ENCODE measurements at places on chromosomes 4 and X.

DNA sequence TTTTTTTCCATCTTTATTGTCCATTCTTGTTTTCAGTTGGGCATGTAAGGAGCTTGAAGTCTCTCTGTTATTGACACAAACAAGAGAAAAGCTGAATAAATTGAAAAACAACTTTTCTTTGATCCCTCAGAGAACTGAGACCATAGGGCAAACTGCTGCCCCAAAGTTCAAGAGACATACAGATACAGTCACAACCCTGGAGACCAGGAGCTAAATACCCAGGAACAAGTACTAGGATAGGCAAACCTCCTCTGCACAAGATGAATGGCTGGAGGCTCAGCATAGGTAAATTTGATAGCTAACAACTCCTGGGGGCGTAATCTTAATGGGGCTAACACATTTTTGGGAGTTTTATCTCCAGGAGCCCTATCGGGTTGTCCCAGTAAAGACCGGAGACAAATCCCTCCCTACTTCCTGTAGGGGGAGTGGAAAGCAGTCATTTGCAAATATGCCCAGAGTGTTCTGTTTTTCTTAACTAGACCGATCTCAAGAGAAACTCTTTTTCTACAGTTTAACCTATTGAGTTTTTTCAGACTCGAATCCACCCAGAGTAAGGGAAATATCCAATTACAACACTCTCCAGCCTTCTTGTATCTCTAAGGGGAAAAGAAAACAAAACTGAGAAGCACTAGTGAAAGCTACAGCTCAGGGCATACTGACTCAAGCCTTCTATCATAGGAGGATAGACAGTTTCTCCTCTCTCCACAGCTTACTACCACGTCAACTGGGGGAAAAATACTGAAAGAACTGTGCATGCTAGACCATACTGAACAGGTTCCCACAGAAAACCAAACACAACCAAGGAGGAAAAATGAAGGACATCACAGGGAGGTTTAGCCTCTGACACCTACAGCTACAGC lies 23.1 kb downstream of the MAGEA8 start:
- DNase-seq, result no peak

DNA sequence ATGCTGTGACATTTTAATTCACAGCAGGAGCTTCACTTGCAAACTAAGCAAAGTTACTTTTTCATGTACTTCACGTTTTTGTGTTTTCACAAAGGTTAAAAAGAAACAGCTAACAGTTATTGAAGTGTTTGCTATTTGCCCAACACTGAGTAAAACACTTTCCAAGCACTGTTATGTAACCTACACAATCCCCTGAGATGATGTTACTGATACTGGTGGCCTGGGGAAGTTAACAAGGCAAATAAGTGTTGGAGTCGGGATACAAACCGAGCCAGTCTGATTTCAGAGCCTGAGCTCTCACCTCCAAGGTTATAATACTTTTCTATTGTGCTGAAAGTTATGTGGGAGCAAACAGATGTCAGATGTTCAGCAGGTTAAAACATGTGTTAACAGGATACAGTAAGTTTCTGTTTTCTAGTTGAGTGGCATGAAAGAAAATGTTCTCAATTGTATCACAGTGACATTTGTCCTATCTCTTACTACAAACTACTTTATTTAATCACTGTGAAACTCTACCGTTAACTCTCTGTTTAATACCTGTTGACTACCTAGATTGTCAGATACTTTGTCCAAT lies 3.9 kb upstream of the CXCL13 start:
- no peak for DNase-seq

GRCh38 chr4:141652161-141652778 lies 15.9 kb downstream of the IL15 start:
- DNase-seq, result no peak

GRCh38 chr4:139838811-139839210 lies 173.2 kb downstream of the MGST2 start:
- DNase-seq, result no peak

DNA sequence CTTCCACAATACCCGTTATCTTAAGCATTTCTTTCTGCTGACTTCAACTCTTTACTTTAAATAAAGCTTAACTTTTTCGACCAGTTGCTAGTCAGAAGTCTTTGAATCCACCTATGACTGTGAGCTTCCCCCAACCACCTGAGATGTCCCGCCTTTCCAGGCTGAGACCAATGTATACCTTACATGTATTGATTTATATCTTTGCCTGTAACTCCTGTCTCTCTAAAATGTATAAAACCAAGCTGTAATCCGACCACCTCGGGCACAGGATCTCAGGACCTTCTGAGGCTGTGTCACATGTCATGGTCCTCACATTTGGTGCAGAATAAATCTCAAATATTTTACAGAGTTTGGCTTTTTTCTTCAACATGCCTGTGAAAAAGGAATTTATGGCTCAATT lies 2.9 kb upstream of the TMEM164 start:
- no peak for DNase-seq

Measured in CD4-positive, alpha-beta T cell treated with Interleukin-6 at 100 ng/mL for 8 hours (primary cell).